Central memory CD8-positive, alpha-beta T cell (primary cell): ENCODE measurements at places on chromosomes 2 and 18.

GRCh38 chr2:239178954-239179353 lies 221.9 kb downstream of the HDAC4 start:
- no peak for DNase-seq

GRCh38 chr2:5889519-5889918 lies 197.3 kb downstream of the SOX11 start:
- DNase-seq = no peak

GRCh38 chr2:182300608-182301007 lies 126.2 kb downstream of the PDE1A start:
- no peak for DNase-seq

- no peak for DNase-seq
Observed at GRCh38 chr2:146385031-146385430, 1459.8 kb upstream of the ACVR2A start.

DNA sequence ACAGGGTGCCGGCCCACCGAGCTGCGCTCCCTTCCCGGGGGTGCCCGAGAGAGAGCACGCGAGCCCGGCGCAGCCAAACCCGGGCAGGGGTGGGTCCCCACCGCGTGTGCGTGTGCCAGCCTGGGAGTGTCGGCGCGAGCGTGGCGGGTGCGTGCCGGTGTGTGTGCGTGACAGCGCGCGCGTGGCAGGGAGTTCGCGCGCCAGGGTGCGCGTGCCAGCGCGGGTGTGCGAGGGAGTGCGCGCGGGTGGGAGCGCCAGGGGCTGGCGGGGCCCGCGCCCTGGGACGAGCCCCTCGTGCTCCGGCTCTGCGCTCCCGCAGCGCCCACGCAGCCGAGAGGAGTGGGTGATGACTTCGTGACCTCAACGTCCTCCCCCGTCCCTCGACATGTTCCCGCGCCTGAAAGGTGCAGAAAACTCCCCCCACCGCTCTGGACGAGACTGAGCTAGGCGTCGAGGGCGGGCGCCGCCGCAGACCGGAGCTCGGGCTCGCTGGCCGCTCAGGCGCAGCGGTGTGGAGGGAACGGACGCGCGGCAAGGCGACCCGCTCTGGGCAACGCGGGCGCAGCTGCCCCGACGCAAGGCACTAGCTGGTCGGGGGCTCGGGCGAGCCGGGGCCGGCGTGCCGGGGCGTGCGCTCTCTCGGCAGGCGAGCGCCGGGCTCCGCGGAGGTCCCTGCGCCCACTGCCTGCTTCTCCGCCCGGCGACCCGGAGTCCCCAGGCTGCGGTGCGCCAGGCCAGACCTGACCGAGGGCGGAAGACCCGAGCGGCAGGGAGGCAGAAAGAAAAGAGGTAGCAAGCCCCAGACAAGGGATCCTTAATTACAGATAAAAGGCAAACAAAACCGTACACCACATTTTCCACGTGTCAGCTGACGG lies 582.8 kb downstream of the ZEB2 start:
- no peak for DNase-seq

DNA sequence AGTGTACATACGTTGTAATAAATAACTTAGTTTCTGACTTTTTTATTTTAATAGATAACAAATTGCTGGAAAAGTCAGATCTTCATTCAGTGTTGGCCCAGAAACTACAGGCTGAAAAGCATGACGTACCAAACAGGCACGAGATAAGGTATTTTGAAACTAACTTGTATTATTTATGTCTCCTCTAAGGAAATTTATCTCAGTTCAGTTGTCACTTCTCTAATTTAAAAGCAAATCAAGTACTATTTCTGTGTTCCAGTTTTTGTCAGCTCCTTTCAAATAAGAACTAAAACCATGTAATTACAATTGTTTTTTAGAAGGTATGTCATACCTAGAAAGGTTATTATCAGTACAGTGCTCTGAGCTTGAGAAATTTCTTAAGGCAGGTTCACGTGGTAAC lies 4.6 kb downstream of the ATG16L1 start:
- no peak for DNase-seq

GRCh38 chr18:33870059-33870458 lies 292.0 kb downstream of the ASXL3 start:
- DNase-seq = no peak

GRCh38 chr2:234682492-234683228 lies 185.8 kb upstream of the ARL4C start:
- no peak for DNase-seq

DNA sequence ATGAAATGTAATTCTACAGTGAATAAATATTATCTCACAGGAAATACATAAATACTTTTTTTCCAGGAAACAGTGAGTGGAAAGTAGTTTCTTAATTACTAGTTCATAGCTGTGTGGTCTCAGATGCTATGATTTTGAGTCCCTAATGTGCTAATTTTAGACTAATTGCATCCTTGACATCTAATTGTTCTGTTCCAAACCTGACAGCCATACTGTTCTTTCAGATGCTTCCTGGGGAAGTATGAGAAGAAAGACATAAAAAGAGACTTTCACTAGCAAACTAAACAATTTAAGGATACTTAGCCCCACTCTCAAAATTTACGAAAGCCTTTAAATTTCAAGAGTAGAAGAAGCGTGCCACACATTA lies 350.9 kb upstream of the CDH20 start:
- DNase-seq = no peak

DNA sequence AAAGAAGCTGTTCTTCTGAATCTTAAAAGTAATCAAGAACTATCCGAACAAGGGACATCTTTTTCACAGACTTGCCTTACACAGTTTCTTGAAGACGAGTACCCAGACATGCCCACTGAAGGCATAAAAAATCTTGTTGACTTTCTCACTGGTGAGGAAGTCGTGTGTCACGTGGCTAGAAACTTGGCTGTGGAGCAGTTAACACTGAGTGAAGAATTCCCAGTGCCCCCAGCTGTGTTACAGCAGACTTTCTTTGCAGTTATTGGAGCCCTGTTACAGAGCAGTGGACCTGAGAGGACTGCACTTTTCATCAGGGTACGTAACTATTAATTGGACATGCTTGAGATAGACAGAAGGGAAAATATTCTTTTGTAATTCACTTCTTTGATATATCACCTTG lies 2.4 kb downstream of the MRPL44 start:
- DNase-seq = no peak

GRCh38 chr18:55651236-55651635 lies 63.2 kb upstream of the TCF4 start:
- no peak for DNase-seq

- DNase-seq = no peak
Observed at GRCh38 chr2:99672766-99673350, 183.0 kb upstream of the REV1 start.

- DNase-seq = no peak
Observed at GRCh38 chr2:101980368-101980767, 11.4 kb upstream of the IL1R2 start.

GRCh38 chr2:63850649-63851048 lies 9.0 kb downstream of the UGP2 start:
- no peak for DNase-seq

DNA sequence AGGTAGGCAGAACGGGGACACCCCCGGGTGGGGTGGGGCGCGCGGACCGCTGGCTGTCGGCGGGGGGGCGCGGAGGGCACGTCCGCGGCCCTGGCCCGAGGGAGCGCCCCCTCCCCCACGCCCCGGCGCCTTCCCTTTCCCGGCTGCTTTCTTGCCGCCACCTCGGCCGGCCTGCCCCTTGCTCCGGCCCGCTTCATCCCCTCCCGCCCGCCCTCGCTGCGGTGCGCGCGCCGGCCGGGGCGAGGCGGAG lies 443 bp downstream of the VAPA start:
- no peak for DNase-seq

- DNase-seq = no peak
Observed at GRCh38 chr2:25021791-25022362, 20.0 kb upstream of the EFR3B start.

DNA sequence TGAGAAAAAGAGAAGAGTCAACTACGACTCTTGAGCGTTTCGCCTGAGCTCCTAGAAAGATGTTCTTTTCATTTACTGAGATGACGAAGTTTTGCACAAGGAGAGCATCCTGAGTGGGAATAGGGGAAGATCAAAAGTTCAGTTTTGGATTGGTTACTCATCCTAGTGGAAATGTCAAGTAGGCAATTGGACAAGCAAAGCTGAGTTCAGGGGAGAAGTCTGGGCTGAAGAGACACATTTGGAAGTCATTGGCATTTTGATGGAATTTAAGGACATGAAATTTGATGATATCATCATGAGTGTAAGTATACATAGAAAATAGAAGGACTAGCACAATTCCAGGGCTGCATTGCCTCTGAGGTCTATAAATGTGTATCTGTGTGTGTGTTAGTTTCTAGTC lies 416.6 kb downstream of the RAD51AP2 start:
- no peak for DNase-seq

DNA sequence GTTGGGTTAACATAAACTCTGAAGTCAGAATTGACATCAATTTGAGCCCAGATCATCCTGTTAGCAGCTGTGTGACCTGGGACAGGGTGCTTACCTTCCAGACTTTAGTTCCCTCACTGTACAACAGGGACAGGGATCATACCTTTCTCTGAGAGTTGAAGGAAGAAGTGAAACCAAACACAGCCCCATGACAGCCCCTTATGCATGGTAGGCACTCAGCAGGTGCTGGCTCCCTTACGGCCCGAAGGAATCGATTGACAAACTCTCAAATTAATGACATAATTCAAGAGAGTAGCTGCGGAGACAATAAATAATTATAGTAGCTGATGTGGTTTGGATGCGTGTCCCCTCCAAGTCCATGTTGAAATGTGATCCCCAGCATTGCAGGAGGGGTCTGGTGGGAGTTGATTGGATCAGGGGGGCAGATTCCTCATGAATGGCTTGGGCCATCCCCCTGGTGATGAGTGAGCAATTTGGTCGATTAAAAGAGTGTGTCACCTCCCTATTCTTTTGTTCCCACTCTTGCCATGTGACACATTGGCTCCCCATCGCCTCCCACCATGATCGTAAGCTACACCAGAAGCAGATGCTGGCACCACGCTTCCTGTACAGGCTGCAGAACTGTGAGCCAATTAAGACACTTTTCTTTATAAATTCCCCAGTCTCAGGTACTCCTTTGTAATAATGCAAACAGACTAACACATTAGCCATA lies 72.4 kb downstream of the ODC1 start:
- DNase-seq = no peak

GRCh38 chr2:8144785-8145184 lies 537.1 kb upstream of the ID2 start:
- no peak for DNase-seq

- no peak for DNase-seq
Observed at GRCh38 chr18:78406743-78407465, 572.7 kb upstream of the SALL3 start.

DNA sequence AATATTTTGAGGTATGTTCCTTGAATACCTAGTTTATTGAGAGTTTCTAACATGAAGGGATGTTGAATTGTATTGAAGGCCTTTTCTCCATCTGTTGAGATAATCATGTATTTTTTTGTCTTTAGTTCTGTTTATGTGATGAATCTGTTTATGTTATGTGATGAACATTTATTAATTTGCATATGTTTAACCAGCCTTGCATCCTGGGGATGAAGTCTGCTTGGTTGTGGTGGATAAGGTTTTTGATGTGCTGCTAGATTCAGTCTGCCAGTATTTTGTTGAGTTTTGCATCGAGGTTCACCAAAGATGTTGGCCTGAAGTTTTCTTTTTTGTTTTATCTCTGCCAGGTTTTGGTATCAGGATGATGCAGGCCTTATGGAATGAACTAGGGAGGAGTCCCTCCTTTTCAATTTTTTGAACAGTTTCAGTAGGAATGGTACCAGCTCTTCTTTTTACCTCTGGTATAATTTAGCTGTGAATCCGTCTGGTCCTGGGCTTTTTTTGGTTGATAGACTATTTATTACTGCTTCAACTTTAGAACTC lies 71.9 kb downstream of the EPC2 start:
- no peak for DNase-seq

GRCh38 chr18:59957957-59958356 lies 58.2 kb downstream of the PMAIP1 start:
- DNase-seq = no peak

DNA sequence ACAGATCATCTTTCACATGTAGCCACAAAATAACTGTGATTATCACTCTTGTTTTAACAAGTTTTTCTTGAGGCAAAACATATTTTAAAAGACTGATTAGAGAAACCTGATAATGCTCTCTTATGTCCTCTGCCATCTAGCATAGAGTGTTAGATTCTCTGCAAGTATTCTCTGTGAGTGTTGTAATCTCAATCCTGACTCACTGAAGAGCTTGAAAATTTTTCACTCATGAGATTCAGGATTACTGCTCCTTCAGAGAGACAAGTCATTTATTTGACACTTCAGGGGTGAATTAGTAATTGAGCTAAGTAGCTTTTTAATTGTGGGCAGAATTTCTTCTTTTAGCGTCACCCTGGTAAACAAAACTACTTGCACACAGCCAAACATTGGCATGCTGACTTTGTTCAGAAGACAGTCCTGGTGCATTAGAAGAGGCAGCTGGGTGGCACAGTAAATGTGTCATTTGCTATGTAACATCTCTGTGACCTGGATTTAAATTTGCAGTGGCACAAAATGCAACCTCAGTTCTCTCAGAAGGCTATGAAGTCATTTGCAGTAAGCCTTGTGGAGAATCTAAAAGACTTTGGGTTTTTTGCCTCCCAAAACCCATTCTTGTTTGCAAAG lies 172.9 kb downstream of the LRP1B start:
- no peak for DNase-seq

GRCh38 chr2:132463719-132464118 lies 47.1 kb downstream of the GPR39 start:
- no peak for DNase-seq

- no peak for DNase-seq
Observed at GRCh38 chr2:52369178-52369577, 1337.2 kb upstream of the NRXN1 start.

DNA sequence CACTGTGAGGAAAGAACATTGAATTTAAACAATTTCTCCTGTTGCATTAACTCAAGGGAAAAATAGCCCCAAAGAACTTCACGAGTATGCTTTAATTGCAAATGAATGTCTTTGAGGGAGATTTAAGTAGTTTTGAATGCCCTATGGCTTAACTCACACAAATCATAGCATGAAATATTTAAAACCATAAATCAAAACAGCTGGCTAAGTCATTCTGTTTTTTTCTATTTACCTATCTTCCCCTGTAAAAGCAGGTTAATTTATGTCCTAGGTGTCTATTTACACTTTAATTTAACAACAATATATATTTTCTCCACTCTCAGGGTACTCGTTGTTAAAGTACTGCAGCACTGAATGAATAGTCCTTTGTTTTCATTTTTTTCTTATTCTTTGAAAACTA lies 118.8 kb upstream of the PIEZO2 start:
- DNase-seq = no peak
